ENCODE measurements at places on chromosomes 11 and 22.

DNA sequence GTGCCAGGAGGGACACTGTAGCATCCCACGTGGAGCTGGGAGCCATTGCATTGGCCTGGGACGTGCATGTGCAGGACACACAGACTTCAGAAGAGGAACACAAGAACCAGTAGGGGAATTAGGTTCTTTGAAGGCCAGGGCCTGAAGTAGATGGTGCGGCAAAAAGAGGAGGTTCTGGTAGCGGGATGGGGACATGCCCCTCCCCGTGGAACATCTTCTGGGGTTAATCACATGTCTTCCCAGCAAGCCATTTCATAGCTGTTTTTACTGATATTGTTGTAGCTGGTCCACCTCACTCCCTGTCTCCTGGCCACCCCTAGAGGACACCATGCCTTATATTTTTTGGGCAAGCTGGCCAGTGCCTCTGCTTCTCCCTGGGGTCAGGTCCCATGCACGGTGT lies 74.3 kb downstream of the SCN3B start:
- no peak for DNase-seq

DNA sequence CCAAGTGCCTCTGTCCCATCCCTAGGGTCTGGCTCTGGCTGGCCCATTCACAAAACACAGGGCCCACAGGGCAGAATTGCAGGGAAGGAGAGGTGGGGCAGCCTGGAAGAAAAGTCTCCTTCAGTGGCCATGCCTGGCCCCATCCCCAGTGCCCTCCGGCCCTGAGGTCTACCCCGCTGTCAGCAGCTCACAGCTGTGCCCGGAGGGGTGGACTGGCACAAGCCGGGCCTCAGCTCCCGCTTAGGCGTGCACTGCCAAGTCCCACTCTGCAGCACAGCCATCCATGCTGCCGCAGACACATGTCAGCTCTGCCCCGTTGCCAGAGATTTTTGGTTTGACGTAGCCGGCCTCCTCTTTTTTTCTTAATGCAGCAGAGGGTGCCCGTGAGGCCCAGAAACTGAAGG lies 3.9 kb upstream of the SCN2B start:
- DNase-seq: no peak

- no peak for DNase-seq
These were observed 139.4 kb downstream of the SHANK2 start for GRCh38 chr11:71112990-71113389.

GRCh38 chr11:12981676-12982522 lies 27.2 kb upstream of the RASSF10 start:
- no peak for DNase-seq

DNA sequence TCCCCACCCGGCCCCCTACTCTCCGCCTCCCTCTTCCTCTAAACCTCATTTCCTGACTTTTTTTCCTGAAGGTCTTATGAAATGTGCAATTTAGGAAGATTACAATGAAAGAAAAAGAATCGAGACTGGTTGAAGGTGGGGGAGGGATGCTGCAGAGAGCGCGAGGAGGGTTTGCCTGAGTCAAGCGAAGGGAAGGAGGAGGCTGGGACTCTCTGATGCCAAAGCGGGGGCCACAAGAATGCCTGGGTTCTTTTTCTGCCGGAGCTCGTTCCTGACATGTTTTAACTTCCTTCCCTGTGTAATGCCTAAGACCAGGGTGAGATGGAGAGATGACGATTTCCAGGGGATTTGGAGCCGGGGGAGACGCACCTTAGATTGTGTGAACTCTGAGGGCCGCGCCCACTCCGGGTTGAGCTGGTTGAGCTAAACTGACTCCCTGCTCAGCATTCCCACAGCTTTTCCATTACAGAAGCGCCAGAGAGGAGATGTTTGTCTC lies 270.5 kb upstream of the SORL1-AS1 start:
- DNase-seq: no peak

DNA sequence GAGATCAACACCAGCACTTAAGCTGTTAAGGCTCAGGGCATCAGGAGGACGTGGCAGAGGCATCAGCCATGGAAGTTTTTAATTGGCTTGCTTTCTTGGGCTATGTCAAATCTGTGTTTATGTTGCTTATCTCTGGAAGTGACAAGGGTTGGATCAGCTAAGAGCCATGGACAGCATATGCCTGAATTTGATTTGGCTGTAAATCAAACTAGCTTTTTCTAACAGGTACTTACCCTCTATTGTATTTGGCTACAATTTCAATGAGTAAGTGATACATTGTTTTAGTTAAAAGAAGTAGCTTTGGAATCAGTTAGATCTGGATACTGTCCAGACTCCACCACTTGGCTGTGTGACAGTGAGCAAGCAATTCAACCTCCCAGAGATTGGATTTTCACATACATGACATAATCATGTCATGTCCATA lies 936.6 kb downstream of the OPCML start:
- no peak for DNase-seq

DNA sequence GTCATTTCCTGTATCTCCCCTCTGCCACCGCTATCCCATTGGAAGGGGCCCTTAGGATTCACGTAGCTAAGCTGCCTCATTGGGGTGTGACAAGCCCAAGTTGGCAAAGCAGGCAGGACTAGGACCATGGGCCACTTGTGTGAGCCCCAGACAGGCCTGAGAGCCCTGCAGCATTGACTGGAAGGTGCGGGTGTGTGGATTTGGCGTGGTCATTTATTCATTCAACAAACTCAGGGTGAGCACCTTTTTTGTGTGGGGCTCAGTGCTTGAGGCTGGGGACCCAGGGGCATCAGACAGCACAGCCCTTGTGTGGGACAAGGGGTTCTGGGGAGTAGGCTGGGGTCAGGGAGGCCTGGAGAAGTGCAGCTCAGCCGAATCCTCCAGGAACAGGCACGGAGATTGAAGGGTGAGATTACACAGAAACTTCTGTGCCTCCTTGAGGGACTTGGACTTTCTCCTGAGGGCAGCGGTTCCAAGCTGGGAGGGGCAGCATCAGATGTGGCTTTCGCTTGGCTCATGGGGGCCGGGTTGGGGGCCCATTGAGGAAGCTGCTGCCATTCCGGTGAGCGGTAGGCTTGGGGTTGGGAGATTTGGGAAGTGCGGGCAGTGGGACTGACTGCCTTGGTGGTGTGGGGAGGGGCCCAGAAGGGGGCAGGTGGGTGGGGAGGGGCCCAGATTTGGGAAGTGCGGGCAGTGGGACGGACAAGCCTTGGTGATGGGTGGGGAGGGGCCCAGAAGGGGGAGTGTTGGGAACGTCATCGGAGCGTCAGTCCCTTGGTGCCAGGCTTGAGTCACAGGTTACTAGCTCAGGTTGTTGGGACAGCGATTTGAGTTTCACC lies 11.9 kb downstream of the MGAT3 start:
- no peak for DNase-seq

GRCh38 chr11:68270196-68271022 lies 1.4 kb downstream of the C11orf24 start:
- DNase-seq: no peak

GRCh38 chr22:48055827-48056226 lies 1293.4 kb downstream of the TBC1D22A start:
- DNase-seq: no peak
